ENCODE measurements at places on chromosomes 11 and 22.

GRCh38 chr11:77044356-77044755 is 10.2 kb downstream of the B3GNT6 start:
- DNase-seq: no peak

DNA sequence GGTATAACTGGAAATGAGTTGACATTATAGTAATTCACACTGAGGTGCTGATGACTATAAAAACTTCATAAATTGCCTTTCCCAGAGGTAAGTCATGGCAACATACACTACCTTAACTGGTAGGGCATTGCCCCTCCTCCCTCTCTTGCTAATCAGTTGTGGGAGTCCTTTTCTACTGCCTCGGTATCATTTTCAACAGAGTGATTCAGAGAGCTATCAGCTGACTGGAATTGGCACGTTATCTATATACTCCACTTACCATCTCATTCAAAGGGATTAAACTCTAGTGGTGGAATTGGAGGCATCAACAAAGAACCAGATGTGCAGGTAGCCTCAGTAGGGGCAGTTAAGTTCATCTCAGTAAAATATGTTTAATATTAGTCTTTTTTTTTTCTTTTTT is 8.0 kb upstream of the NUP160 start:
- DNase-seq: no peak

GRCh38 chr11:118217575-118217974 is 7.2 kb downstream of the JAML start:
- no peak for DNase-seq

GRCh38 chr11:120420572-120420971 is 84.4 kb downstream of the ARHGEF12 start:
- no peak for DNase-seq

DNA sequence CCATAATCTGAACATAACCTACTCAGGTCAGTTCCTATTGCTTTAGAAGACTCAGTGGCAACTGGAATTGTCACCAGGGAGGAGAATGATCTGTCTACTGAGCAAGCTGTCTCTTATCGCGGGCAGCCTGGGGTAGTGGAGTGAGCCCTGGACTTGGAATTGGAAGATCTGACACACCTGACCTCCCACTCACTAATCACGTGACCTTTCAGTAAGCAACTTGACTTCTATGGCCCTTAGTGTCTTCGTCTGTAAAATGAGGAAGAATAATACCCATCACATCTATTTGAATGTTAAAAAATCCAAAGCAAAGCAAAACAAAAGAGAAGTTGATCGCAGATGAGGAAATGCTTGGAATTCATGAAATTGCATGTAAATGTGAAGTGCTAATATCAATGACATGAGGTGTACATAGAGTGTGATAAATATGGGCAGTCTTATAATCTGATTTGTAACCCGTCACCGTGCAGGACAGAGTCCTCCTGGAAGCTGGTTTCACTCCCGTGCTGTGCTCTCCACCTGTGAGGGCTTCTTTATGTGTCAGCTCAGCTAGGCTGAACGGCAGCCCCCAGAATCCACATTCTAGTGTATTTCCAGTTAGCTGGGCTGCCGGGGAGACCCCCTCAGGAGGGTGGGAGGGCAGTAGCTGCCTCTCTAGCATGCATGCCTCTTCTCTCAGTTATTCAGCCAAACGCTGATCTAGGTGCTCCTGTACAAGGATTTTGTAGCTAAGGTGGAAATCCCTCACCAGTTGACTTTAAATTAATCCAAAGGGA is 482.9 kb downstream of the OPCML start:
- DNase-seq: no peak

- no peak for DNase-seq
These were observed 20.5 kb downstream of the POLD3 start for GRCh38 chr11:74612877-74613276.

DNA sequence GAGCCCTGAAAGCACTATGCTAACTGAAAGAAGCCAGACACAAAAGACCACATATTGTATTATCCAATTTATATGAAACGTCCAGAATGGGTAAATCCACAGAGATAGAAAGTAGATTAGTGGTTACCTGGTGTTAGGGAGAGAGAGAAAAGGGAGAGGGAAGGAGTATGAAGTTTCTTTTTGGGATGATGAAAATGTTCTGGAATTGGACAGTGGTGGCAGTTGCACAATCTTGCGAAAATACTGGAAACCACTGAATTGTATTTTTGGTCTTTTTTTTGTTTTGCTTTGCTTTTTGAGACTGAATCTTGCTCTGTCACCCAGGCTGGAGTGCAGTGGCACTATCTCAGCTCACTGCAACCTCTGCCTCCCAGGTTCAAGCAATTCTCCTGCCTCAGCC is 63.5 kb downstream of the MRTFA start:
- DNase-seq: no peak

DNA sequence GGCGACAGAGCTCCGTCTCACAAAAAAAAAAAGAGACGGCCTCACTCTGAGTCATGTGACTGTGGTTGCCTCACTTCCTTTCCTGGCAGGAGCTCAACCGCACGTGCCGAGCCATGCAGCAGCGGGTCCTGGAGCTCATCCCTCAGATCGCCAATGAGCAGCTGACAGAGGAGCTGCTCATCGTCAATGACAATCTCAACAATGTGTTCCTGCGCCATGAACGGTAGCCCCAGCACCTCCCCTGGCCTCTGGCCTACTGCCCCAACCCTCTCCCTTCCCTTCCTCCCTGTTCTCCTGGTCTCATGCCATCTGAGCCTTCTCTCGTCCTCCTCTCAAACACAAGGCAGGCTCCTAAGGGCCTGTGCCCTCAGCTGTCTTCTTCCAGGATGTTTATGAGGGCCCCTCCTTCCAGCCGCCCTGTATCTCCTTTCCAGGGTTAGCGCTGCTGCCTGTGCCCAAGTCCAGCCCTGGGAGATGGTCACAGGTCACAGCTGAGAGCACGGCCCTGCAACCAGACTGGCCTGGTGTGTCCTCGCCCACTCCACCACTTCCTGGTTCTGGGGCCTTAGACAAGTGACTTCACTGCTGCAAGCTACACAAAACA is 30.7 kb downstream of the TOM1 start:
- no peak for DNase-seq

GRCh38 chr22:29434288-29434687 is 4.1 kb upstream of the RFPL1 start:
- no peak for DNase-seq

DNA sequence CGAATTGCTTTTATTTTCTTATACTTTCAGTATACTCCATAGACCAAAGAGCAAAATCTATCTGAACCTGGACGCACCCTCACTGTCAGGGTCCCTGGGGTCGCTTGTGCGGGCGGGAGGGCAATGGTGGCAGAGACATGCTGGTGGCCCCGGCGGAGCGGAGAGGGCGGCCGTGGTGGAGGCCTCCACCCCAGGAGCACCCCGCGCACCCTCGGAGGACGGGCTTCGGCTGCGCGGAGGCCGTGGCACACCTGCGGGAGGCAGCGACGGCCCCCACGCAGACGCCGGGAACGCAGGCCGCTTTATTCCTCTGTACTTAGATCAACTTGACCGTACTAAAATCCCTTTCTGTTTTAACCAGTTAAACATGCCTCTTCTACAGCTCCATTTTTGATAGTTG is 1077.4 kb downstream of the BRD1 start:
- DNase-seq: no peak

DNA sequence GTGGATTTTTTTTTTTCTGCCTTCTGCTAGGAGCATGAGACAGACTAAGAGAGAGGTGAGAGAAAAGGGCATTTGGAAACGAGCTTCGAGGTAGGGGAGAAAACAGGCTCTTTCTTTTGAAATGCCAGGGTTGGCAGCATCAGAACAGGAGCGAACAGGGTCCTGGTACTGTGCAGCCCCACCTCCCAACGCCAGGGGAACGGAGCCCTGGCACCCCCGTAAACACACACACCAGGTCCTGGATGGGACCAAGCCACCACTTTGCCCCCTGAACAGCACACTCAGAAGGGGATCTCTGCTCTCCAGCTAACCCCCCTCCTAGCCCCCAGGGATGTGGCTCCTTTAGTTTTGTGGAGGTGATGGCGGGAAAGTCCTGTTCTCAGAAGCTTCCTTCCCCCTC is 127.1 kb downstream of the CTTN start:
- DNase-seq: no peak

DNA sequence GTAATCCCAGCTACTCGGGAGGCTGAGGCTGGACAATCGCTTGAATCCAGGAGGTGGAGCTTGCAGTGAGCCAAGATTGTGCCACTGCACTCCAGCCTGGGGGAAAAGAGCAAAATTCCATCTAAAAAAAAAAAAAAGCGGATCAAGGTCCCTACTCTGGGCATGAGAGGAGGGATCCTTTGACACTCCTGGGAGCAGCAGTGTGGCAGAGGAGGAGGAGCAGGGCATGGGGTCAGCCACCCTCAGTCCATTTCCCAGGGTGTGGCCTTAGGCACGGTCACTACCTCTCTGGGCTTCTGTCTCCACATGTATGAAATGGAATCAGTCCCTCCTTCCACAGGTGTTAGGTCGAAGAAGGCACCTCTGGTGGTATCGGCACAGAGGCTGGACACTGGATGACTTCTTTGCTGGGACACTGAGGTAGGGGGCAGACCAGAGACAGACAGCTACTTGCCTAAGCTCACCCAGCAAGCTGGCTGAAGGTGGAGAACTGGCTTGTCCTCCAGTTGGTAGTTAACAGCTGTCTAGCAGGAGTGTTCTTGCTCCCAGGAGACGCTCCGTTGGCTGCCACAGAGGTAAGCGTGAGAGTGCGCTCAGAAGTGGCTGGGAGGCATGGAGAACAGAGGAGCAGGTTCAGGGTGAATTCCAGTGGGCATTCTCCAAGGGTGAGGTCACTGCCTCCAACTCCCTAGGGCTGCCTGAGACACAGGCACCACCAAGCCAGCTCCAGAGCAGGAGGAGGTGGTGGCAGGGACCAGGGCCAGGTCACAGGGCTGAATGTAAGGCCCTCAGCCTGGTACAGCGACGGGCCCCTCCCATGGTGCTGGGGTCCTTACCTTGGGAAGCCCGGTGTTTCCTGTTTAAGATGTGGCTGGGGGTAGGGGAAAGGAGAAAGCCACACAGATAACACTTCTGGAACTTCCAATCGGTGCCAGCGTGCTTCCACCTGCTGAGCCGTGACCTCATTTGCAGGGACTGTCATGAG is 19.5 kb downstream of the TXN2 start:
- DNase-seq: no peak

DNA sequence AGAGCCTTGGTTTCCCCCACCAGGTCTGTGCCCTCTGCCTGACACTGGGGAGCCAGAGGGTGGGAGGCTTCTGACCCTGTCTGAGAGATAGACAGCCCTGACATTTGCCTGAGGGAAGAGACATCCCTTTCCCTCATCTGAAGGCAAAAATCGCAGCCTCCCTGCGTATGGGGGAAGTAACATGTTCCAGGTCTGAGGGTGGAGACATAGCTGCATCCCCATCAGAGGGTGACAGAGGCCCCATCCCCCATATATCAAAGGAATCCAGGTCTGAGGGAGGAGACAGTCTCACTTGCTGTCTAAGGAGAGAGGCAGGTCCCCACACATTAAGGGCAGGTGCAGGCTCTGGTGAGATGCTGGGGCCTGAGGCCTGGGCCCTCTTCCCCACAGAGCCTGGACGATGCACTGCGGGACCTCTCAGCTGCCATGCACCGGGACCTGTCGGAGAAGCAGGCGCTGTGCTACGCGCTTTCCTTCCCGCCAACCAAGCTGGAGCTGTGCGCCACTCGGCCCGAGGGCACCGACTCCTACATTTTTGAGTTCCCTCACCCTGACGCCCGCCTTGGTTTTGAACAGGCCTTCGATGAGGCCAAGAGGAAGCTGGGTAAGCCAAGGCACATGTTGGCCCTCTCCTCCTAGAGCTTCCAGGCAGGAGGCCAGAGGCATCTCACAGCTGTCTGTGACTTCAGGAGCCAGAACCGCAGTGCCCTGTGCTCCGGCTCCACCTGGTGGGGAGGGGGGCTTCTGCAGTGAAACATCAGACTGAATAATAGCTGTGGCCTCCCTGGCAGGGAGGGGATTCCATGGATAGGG is 16.1 kb upstream of the RELT start:
- no peak for DNase-seq

DNA sequence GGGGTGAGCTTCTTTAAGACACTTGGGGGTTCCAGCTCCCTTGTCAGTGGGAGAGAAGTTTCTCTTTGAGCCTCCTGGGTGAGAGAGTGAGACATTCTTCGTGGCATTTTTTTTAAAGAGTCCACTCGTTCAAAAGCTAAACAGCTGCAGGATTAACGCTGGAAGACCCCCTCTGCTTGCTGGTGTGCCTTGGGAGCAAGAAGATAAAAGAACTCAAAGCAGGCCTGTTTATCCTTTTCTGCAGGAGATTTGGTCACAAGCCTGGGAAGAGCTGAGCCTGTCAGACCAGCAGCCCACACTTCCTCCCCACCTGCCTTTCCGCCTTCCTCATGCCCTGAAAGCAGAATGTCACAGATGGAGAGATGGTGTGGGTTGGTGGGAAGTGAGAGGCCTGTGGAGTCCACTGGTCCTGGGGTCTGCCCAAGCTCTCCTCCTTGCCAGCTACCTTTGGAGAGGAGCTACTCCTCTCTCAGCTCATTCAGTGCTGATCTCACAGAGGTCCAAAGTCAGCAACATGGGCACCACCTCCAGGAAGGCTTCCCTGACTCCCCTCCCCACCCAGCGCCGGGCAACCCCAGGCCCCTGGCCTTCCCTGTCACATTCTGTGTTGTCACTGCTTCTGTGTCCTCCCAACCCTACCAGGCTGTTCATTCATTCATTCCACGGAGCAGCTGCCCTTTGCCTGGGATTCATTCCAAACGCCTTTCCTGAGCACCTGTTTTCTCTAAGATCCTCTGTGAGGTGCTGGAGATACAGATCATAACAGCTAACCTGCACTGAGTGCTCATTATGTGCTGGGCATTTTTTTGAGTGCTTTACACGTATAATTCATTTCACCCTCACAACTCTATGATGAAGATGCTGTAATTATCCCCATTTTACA is 6.7 kb downstream of the GDPD5 start:
- no peak for DNase-seq

- no peak for DNase-seq
These were observed 22.9 kb upstream of the RFPL3 start for GRCh38 chr22:32334660-32335365.

GRCh38 chr11:87466223-87466622 is 428.5 kb downstream of the TMEM135 start:
- no peak for DNase-seq
